Omental fat pad (tissue), 4 donors: ENCODE measurements at places on chromosomes 1 and 21. TPM values are rescaled to one million over a fixed set of nuclear protein-coding genes. Genes with fewer than 3 reads are reported as not detected.

- DNase-seq = no peak
These were observed 150.3 kb downstream of the ETS2 start for GRCh38 chr21:38956007-38956406.

DNA sequence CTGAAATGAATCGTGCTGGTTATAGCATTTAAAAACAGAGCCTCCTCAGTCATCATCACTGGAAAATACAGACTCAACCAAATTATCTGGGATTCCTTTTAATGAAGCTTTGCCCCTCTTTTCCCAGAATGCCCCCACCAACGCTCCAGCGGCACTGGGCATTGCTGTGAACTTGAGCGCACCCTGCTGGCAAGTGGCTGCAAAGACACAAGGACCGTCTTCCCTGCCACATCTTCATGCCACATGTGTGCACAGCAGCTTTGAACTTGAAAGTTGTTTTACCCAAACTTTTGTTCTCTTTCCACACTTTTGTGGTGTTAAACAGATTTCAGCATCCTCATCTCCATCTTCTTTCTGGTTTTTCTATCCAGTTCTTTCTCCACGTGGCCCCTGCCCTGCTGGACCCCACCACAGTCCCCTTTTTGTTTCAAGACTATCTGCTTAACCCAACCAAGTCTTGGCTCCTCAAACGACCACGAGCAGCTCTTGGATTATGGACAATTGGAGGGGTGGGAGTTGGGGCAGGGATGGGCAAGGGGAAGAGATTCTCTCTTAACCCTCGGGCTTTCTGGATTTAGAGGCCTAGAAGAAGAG is 12.8 kb upstream of the LMX1A start:
- DNase-seq = no peak

DNA sequence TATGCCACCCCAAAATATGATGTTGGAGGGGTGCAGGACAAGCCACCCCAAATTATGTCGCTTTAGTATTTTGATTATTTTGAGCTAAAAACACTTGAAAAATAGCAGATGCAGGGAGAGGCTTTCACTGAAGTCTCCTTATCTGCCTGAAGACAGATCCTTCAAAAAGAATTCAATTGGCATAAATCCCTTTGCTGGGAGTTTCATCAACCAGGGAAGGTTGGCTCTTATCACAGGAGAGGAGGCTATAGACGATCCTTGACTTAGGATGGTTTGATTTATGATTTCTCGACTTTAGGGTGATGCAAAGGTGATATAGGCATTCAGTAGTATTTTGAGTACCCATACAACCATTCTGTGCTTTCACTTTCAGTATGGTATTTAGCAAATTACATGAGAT is 97.8 kb upstream of the CAMK1G start:
- DNase-seq = no peak

SUSD4 gene
- 0.24 TPM for total RNA-seq

SELENON gene
- 57.3 TPM for total RNA-seq
